Stomach (tissue), 19 donors: ENCODE measurements at places on chromosomes 5 and 9. TPM values are rescaled to one million over a fixed set of nuclear protein-coding genes. Genes with fewer than 3 reads are reported as not detected.

GRCh38 chr5:68070591-68071281 lies 144.8 kb upstream of the PIK3R1 start:
- DNase-seq: no peak

GRCh38 chr5:78000191-78000590 lies 224.1 kb upstream of the TBCA start:
- DNase-seq: no peak

GRCh38 chr5:80933036-80933435 lies 27.1 kb upstream of the RASGRF2 start:
- no peak for DNase-seq

GRCh38 chr9:4321554-4321953 lies 21.7 kb upstream of the GLIS3 start:
- no peak for DNase-seq

DNA sequence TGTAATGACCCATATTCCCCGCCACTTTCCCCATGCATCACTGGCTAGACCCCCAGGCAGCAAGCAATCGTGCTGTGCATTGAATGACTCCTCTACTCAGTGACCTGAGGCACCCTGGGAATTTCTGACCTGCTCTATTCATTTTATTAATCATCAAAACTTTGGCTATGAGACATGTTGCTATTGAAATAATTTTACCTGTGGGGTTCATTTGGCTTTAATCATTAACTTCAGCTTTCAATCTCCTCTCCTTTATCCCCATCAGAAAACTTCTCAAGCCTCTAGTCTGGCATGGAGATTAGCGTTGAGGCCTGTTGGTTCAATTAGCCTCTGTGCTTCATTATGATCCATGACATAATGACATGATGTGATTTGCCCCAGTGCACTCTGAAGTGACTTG lies 429.0 kb downstream of the ZNF608 start:
- no peak for DNase-seq

DNA sequence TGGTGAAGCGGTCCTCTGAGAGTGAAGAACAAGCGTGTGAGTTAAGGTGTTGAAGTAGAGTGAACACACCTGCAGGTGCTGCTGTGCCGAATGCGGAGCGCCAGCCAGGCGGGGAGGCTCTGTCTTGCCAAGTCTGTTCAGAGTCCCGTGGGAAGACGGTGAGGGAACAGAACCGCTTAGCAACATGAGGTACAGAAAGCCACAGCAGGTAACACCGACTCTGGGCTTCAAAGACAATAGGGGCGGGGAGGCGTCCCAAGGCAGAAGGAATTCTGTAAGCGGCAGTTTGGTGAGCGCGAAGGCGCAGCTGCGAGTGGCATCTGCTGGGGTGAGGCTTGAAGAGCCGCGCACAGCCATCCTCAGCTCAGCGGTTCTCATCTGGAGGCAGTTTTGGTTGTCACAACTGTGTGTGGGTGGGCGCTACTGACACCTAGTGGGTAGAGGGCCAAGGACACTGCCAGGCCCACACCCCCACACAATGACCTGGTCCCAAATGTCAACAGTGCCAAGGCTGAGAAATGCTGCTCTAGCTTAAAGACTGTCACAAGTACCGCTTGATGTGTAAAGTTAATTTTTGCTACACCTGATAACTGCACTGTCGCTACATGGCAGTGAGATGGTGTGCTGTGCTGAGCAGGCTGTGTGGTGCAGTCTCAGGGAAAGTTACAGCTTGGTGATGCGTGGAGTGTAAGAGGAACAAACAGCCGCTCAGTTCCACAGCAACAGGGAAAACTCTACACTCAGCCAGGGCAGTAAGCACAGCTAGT lies 67.4 kb upstream of the TBC1D9B start:
- DNase-seq: no peak

GRCh38 chr9:128114326-128115186 lies 13.0 kb downstream of the PTGES2 start:
- peak; percentile 26 for DNase-seq

DNA sequence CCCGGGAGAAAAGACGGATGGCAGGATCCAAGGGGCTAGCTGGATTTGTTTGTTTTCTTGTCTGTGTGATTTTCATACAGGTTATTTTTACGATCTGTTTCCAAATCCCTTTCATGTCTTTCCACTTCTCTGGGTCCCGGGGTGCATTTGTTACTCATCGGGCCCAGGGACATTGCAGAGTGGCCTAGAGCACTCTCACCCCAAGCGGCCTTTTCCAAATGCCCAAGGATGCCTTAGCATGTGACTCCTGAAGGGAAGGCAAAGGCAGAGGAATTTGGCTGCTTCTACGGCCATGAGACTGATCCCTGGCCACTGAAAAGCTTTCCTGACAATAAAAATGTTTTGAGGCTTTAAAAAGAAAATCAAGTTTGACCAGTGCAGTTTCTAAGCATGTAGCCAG lies 94.2 kb downstream of the SYK start:
- no peak for DNase-seq

GRCh38 chr5:73120222-73121118 lies at the start of gene TMEM171:
Gene TMEM171 (plus strand): TSS chr5:73120575. CDS start chr5:73123374, 2,799 bp downstream.
- DNase-seq: peak; percentile 91

DNA sequence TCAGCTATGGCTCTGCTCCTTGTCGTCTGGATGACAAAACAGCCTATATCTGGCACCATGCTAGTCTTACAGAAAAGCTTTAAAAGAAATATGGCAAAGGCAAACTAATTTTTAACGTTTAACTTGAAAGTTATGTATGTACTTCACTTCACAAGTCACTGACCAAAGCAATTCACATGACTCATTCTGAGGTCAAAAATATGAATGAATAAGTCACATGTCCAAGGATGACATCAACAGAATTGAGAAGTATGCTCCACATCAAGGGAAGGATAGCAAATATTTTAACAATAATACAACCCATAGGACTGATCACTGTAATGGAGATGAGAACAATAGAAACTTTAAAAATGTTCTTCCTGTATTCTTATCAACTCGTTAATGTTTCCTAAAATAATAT lies 1072.6 kb upstream of the NUDT12 start:
- no peak for DNase-seq

Gene RACK1
- total RNA-seq: 814 TPM

Gene SPINK6
- not detected for total RNA-seq

Gene PCDHB9
- total RNA-seq: 0.45 TPM
